HCT116 (cell line): ENCODE measurements at places on chromosomes 6 and 20. TPM values are rescaled to one million over a fixed set of nuclear protein-coding genes. Genes with fewer than 3 reads are reported as not detected.

Gene DDO
- total RNA-seq: not detected

DNA sequence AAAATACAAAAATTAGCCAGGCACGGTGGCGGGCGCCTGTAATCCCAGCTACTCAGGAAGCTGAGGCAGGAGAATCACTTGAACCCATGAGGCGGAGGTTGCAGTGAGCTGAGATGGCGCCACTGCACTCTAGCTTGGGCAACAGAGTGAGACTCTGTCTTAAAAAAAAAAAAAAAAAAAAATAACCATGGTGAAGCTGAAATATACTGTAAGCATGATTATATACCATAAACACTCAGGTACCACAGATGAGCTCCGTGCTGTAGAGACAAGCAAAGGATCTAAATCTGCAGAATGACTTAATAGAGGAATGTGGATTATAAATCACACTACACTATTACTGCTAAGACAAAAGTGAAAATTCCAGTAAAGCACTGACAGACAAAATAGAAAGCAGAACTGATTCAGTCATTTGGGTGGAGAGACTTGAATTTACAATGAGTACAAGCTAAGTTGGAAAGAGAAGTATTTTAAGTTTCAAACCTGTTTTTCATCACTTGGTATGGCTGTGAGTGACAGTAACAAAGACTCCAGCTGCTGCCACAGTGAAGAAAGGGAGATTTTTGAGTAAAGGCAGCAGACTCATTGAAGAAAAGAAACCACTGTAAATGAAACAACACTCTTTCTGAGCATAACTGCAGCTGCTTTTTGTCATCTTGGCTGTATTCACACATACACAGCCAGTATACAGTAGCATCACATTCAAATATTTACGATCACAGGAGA, 322.1 kb downstream of the RNGTT start:
- no peaks in the 10 kb centered on the region for H3K36me3 ChIP-seq
- no peak overlapping the region for H3K27ac ChIP-seq
- H3K4me3 ChIP-seq: no peak overlapping the region
- H3K4me1 ChIP-seq: no peaks in the 10 kb centered on the region

DNA sequence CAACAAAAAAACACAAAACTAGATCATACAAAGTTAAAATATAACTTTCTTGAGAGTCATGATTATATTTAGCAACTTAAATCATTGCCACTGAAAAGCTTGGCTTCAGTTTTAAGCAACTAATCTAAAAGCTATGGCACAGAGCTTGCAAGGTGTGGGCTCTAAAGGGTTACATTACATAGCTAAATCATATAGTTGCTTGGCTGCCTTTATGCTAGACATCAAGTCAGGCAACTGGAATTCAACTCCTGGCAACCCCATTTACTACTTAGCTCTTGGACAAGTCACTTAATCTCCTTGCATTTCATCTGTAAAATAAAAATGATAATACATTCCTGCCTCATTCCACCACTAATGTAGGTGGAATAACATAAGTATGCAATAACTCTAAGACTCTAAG, 40.9 kb upstream of the GCM1 start:
- H3K36me3 ChIP-seq: no peaks in the 10 kb centered on the region
- H3K4me3 ChIP-seq: no peak overlapping the region
- DNase-seq: no peak
- no peaks in the 10 kb centered on the region for H3K27me3 ChIP-seq

DNA sequence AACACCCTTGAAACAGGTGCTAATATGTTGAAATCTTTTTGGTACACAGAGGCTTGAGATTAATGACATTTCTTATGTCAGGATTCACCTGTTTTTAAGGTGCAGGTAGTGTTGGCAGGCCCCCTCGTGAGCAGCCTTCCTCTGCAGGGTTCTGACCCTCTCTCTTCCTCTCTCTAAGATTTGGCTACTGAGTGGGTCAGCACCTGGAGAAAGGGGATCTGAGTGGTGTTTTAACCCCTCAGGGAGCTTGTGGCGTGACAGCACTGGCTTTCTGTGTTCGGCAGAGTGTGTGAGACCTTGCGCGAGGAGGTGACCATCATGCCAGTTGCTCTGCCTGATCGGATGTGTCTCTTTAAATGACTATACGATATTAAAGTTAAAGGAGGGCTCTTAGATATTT, 37.1 kb downstream of the HIVEP1 start:
- DNase-seq: no peak
- H3K27me3 ChIP-seq: no peaks in the 10 kb centered on the region
- no peaks in the 10 kb centered on the region for H3K36me3 ChIP-seq

- no peaks in the 10 kb centered on the region for H3K4me1 ChIP-seq
- H3K27ac ChIP-seq: no peak overlapping the region
- H3K4me3 ChIP-seq: no peak overlapping the region
Observed at GRCh38 chr20:35497320-35497719, 32.1 kb downstream of the C20orf173 start.

DNA sequence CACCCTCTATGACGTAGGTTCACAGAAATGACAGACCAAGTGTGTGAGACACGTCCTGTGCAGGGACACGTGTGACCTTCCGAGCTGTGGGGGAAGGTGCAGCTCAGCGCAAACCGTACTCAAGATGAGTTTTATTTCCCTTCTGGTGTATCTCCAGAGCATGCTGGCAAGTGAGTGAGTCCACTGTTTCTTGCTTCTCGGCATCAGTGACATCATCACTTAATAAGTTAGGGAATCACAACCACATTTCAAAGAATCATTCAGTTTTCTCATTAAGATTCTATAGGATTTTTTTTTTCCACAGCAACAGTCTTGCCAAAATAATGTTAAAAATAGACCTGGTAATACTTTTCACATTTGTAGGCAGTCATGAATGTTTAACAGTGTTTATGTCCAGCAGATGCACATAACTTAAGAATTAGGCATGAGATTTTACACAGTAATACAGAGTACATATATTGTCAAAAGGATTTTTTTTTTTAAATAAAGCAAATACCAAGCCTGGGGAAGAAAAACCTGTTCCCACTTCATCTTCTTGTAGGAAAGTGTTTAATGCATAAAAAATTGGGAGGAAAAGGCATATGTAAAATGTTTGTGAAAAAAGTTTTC, 417.8 kb downstream of the CDC5L start:
- H3K4me3 ChIP-seq: no peak overlapping the region
- no peak overlapping the region for H3K27ac ChIP-seq
- H3K4me1 ChIP-seq: no peaks in the 10 kb centered on the region
- DNase-seq: no peak

DNA sequence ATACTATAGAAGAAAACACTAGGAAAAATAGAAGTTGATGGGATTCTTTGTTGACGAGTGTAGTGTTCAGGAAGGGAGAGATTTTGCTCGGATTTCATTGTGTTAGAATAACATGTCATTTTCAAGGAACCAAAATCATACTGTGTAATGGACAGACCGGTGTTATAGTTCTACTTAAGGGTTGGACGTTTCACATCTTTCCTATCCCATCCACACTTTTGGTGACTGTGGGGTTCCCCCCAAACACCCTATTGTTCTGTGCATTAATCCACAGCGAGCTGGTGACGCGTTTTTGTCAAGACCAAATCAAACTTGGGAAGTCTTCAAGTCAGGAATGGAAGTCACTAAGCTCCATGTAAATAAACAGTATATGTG, 43.3 kb downstream of the TRIM27 start:
- no peaks in the 10 kb centered on the region for H3K36me3 ChIP-seq
- H3K4me3 ChIP-seq: no peak overlapping the region
- H3K4me1 ChIP-seq: no peaks in the 10 kb centered on the region
- no peak overlapping the region for H3K27ac ChIP-seq
- no peaks in the 10 kb centered on the region for H3K27me3 ChIP-seq
